Adipose tissue (tissue), 3 donors: ENCODE measurements at places on chromosomes 16 and 17. TPM values are rescaled to one million over a fixed set of nuclear protein-coding genes. Genes with fewer than 3 reads are reported as not detected.

The SMARCD2 gene
- 62.3 TPM for polyA plus RNA-seq

The ZSCAN10 gene
- polyA plus RNA-seq, result not detected

The EFCAB5 gene
- 0.01 TPM for polyA plus RNA-seq

The OR1A1 gene
- polyA plus RNA-seq, result not detected

The UBB gene
- polyA plus RNA-seq, result 1,616 TPM

The TBC1D3B gene
- polyA plus RNA-seq, result 0.82 TPM
